ENCODE measurements at places on chromosomes 13 and 19.

DNA sequence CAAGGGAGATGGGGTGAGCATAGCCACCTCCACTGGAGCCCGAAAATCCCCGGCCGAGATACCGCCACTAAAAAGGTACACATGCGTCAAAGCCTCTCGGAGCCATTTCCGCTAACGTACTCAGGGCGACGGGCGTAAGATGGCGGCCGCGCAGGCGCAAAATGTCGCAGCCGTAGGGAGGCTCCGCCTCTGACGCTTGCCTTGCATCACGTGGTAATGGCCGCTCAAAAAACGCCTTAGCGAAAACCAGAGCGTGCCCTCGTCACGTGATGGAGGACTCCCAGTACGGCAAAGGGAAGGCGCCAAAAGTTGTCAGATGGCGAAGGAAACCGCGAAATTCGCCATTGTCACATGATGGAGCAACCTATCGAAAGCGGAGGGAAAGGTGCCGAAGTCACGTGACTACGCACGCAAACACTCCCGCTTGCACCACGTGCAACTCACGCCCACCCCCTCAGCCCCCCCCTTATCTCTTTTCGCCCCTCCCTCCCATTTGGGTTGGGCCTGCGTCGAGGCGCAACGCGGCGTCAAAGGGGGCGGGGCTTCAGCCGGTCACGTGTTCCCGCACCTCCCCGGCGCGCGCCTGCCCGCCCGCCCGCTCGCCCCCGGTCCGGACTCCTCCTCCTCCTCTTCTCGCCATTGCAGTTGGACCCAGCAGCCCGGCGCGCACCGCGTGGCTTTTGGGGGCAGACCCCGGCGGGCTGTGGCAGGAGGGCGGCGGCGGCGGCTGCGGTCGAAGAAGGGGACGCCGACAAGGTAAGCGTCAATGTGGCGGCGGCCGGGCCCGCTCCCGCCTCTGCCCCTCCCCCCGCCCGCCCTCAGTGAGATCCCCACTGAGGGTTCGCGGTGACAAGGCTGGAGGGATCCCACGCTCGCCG, at the start of gene ILF3:
Gene ILF3, plus strand, starts transcription at position 615 of the 878 bp plus-strand sequence. CDS start 16,260 bp downstream, outside the sequence.
- H3K27me3 ChIP-seq: no peaks in the 10 kb centered on the region
- H3K27ac ChIP-seq: peak within 1 kb of the TSS; percentile 99
- H3K4me1 ChIP-seq: peaks cover 42% of the 10 kb centered on the region
- H3K4me3 ChIP-seq: peak within 1 kb of the TSS; percentile 95

- DNase-seq: no peak
- no peak overlapping the region for H3K27ac ChIP-seq
- H3K36me3 ChIP-seq: no peaks in the 10 kb centered on the region
Observed at GRCh38 chr13:80118506-80118905, 222.4 kb downstream of the SPRY2 start.

GRCh38 chr13:41562083-41562482, 104.7 kb downstream of the RGCC start:
- no peak overlapping the region for H3K4me3 ChIP-seq
- H3K4me1 ChIP-seq: no peaks in the 10 kb centered on the region
- H3K27me3 ChIP-seq: no peaks in the 10 kb centered on the region
- peaks cover 9% of the 10 kb centered on the region for H3K36me3 ChIP-seq
- no peak overlapping the region for H3K27ac ChIP-seq

- no peak overlapping the region for H3K27ac ChIP-seq
- H3K4me1 ChIP-seq: no peaks in the 10 kb centered on the region
- no peak for DNase-seq
- no peaks in the 10 kb centered on the region for H3K36me3 ChIP-seq
- no peak overlapping the region for H3K4me3 ChIP-seq
- no peaks in the 10 kb centered on the region for H3K27me3 ChIP-seq
Observed at GRCh38 chr13:94556621-94557020, 39.3 kb downstream of the TGDS start.

- no peak for DNase-seq
- peak overlapping the region; percentile 63 for H3K4me3 ChIP-seq
- peak overlapping the region; percentile 95 for H3K27ac ChIP-seq
- H3K4me1 ChIP-seq: peaks cover 41% of the 10 kb centered on the region
Observed at GRCh38 chr19:35118268-35119020, 2.8 kb downstream of the FXYD3 start.

- no peak for DNase-seq
- H3K4me1 ChIP-seq: no peaks in the 10 kb centered on the region
- no peak overlapping the region for H3K4me3 ChIP-seq
- H3K27ac ChIP-seq: no peak overlapping the region
- H3K36me3 ChIP-seq: peaks cover 9% of the 10 kb centered on the region
Observed at GRCh38 chr19:45391346-45391745, 13.5 kb downstream of the PPP1R13L start.

DNA sequence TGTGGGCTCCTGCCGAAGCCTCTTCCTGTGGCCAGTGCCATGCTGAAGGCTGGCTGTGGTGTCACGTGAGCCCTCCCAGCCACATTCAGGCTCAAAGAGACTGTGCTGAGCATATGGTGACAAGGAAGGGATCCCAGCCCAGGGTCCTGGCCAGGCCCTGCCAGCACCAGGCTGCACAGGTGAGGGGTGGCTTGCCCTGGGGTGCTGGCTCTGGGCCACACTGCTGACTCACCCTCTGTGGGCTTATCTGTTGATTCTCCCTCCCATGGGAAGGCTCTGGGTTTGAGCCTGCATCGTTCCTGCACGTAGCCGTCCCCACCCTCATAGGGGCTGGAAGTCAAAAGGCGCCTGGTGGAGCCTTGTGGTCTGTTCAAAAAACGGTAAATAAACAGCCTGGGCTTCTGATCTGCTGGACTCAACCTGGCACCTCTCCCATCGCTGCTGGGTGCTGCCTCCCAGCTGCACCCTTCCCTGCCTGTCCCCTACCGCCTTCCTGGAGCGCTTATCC, 31.1 kb downstream of the DNM2 start:
- no peak for DNase-seq
- H3K4me3 ChIP-seq: no peak overlapping the region
- no peaks in the 10 kb centered on the region for H3K27me3 ChIP-seq
- H3K36me3 ChIP-seq: no peaks in the 10 kb centered on the region
- H3K4me1 ChIP-seq: peaks cover 45% of the 10 kb centered on the region

GRCh38 chr19:50562996-50563395, 5.2 kb downstream of the LRRC4B start:
- no peak overlapping the region for H3K27ac ChIP-seq
- no peak overlapping the region for H3K4me3 ChIP-seq
- H3K4me1 ChIP-seq: peaks cover 18% of the 10 kb centered on the region
- DNase-seq: no peak
- no peaks in the 10 kb centered on the region for H3K36me3 ChIP-seq
- peaks cover 5% of the 10 kb centered on the region for H3K27me3 ChIP-seq

DNA sequence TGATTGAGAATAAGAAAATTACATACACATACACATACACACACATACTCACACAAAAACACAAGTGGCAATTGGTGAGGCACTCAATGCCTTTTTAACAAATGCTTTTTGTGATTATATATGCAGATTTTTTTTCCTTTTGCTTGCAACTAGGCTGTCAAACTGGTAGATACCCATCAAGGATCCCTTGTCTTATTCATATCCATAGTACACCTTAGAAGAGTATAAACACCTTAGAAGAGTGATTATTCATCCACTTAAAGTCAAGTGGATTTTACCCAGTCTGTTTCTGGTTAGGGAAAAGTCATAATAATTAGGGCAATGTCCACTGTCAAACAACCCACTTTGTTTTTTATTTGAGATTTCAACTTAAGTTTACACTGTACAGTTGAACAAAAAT, 1773.4 kb upstream of the MIR17HG start:
- H3K4me3 ChIP-seq: no peak overlapping the region
- H3K4me1 ChIP-seq: no peaks in the 10 kb centered on the region
- no peak for DNase-seq
- H3K27me3 ChIP-seq: no peaks in the 10 kb centered on the region
- no peak overlapping the region for H3K27ac ChIP-seq

- no peak for DNase-seq
- no peaks in the 10 kb centered on the region for H3K36me3 ChIP-seq
Observed at GRCh38 chr19:35345671-35346111, 2.0 kb upstream of the FFAR1 start.

- H3K27ac ChIP-seq: no peak within 1 kb of the TSS
- H3K27me3 ChIP-seq: no peaks in the 10 kb centered on the region
- no peak for DNase-seq
- H3K36me3 ChIP-seq: no peaks in the 10 kb centered on the region
Observed at GRCh38 chr19:41844601-41845000, at the start of gene LYPD4. LYPD4 (minus strand) TSS chr19:41844683; CDS start chr19:41839285, 5,398 bp downstream.

DNA sequence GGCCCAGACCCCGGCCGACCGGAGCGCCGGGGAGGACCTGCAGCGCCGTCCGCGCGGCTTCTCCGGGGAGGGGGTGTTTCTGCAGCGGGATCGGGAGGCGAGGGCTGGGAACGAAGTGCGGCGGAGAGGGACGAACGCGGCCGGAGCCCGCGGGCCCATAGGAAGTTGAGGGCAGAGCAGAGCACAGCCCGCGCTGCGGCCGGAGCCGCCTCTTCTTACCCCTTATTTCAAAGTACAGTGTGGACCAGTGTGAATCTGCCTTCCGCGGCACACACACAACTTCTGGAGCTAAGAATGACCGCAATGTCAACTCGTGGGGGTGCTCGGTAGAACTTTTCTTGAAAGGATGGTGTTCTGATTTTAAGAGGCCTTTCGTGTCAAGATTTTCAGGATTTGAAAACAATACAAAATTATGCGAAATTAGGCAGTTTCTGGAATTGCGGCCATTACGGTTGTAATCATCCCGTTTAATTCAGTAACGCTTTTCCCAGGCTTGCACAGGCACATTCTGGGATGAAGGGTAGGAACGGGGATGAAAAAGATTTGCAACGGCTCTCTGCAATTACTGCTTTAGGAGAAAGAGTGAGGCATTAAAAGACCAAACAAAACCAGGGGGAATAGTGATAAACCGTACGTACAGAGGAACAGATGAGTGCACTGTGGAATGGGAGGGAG, 821 bp downstream of the TDRD3 start:
- H3K4me1 ChIP-seq: peaks cover 37% of the 10 kb centered on the region
- peak overlapping the region; percentile 86 for H3K4me3 ChIP-seq
- H3K27ac ChIP-seq: peak overlapping the region; percentile 99
- H3K36me3 ChIP-seq: no peaks in the 10 kb centered on the region

GRCh38 chr13:43441899-43442499, 344.8 kb downstream of the ENOX1 start:
- H3K27ac ChIP-seq: no peak overlapping the region
- no peaks in the 10 kb centered on the region for H3K27me3 ChIP-seq
- H3K36me3 ChIP-seq: no peaks in the 10 kb centered on the region

DNA sequence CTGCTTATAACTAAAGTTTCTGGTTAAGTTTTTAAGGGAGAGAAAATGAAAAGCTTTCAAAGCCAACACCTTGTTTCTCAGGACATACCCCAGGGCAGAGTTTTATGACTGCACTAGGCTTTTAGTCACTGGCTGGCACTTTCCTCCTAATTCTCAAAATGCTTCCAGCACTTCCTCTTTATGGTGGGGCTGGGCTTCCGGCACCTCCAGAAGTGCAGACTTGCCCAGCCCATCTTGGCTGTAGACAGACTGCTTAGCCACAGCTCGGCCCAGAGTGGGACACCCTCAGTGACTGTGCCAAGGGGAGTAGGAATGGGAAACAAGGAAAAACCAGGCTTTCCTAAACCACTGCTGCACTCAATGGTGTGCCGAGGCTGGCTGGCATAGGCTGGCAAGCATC, 23.2 kb upstream of the GTF3A start:
- H3K4me3 ChIP-seq: no peak overlapping the region
- no peaks in the 10 kb centered on the region for H3K36me3 ChIP-seq
- no peaks in the 10 kb centered on the region for H3K27me3 ChIP-seq
- peaks cover 26% of the 10 kb centered on the region for H3K4me1 ChIP-seq
- no peak overlapping the region for H3K27ac ChIP-seq

- H3K4me3 ChIP-seq: no peak overlapping the region
- H3K27me3 ChIP-seq: no peaks in the 10 kb centered on the region
- H3K4me1 ChIP-seq: peaks cover 16% of the 10 kb centered on the region
- H3K27ac ChIP-seq: no peak overlapping the region
- no peaks in the 10 kb centered on the region for H3K36me3 ChIP-seq
Observed at GRCh38 chr19:43695985-43696704, 19.7 kb upstream of the IRGC start.

GRCh38 chr19:4969772-4970531, 1.0 kb downstream of the KDM4B start:
- H3K4me3 ChIP-seq: peak overlapping the region; percentile 67
- H3K4me1 ChIP-seq: peaks cover 43% of the 10 kb centered on the region
- DNase-seq: no peak
- H3K27me3 ChIP-seq: no peaks in the 10 kb centered on the region
- H3K36me3 ChIP-seq: no peaks in the 10 kb centered on the region
- H3K27ac ChIP-seq: peak overlapping the region; percentile 90

DNA sequence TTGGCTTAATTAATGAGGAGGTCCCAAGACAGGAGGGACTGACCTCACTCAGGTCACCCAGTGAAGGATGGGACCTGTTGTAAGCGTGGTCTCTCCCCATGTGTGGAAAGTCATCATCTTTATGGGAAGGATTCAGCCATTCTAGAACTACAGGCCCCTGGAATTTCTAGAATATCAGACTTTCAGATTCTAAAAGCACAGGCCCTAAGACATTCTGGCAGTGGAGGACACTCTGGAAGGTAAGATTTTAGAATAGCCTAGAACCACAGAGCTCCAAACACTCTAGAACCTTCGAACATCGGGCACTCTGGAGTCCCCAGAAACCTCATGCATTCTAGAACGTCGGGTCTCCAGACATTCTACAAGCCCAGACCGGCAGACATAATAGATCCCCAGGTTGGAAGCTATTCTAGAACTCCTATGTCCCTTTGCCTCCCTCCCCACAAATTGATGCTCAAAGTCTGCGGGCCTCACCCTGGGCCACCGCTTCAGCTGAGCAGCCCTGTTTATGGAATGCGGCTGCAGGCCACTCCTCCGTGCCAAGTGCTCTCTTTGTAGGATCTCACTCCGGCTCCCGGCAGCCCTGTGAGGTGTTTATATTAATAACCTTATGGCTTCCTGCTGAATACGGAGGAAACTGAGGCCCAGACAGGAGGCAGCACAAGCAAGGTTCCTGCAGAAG, 1.9 kb upstream of the KLK15 start:
- H3K36me3 ChIP-seq: no peaks in the 10 kb centered on the region
- H3K27ac ChIP-seq: no peak overlapping the region
- peaks cover 26% of the 10 kb centered on the region for H3K4me1 ChIP-seq

DNA sequence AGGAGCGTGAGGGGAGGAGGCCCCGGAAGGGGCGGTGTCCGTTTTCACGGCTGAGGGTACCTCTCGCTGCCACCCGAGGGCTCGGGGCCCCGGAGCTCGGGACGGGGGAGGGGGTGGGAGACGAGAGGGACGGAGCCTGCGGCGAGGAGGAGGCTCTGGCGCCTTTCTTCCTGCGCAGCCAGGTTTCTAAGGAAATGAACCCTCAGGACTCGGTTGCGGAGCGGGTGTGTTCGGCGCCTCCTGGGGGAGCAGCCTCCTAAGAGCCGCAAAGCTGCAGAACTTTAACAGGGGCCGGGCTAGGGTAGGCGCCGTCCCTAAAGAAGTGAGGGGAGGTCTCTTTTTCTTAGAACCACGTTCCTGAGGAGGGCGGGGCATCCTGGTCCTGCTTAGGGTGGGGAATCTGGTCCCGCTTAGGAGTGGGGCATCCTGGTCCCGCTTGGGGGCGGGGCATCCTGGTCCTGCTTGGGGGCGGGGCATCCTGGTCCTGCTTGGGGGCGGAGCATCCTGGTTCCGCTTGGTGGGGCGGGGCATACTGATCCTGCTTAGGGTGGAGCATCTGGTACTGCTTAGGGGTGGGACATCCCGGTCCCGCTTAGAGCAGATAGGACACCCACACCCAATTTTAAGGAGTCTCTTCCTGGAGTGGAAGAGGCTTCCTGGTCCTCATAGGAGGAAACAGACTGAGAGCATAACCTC, 6.2 kb downstream of the SYT5 start:
- peak overlapping the region; percentile 63 for H3K4me3 ChIP-seq
- H3K27ac ChIP-seq: no peak overlapping the region
- no peak for DNase-seq
- H3K4me1 ChIP-seq: peaks cover 22% of the 10 kb centered on the region
- H3K27me3 ChIP-seq: peaks cover 24% of the 10 kb centered on the region

- peaks cover 12% of the 10 kb centered on the region for H3K36me3 ChIP-seq
- peak overlapping the region; percentile 98 for H3K4me3 ChIP-seq
- H3K27me3 ChIP-seq: no peaks in the 10 kb centered on the region
Observed at GRCh38 chr19:2049741-2050348, 1.2 kb downstream of the MKNK2 start.
